ENCODE measurements at places on chromosomes 13 and 19. TPM values are rescaled to one million over a fixed set of nuclear protein-coding genes. Genes with fewer than 3 reads are reported as not detected.

The TPRX2 gene
- not detected for total RNA-seq

DNA sequence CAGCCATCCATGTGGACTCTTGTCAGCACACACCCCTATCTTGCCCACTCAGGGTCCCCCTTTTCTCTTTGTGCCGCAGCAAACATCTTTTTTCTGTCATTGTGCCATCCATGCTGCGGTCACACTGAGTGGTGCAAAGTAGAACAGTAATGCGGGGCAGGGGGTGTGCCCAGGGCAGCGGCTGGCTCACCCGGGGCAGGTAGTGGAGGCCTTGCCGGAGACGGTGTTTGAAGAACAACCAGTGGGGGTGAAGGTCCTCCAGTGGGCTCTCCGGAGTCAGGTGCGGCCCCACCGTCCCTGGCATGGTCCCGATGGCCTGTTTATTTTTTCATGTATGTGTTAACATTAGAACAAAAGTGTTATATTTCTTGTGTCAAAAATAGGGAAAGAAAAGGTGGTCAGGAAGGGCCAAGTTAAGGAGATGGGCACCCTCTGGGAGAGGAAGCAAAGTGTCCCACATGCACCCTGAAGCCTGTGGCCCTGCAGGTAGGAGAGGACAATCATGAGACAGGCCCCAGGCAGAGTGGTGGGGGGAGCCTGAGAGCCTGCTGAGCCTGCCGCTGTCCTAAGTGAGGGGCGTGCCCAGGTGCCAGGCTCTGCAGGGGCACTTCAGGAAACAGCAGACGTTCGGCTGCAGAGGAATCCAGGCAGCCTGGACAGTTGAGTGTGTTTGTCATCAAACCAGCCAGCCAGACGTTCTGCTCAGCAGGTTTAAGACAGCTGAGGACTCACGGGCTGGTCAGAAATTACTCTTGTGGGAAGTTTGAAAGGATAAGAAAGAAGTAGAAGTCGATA, 12.3 kb downstream of the TSSK6 start:
- DNase-seq, result no peak

- DNase-seq, result no peak
Measured at GRCh38 chr19:16051254-16052025, 24.9 kb upstream of the TPM4 start.

DNA sequence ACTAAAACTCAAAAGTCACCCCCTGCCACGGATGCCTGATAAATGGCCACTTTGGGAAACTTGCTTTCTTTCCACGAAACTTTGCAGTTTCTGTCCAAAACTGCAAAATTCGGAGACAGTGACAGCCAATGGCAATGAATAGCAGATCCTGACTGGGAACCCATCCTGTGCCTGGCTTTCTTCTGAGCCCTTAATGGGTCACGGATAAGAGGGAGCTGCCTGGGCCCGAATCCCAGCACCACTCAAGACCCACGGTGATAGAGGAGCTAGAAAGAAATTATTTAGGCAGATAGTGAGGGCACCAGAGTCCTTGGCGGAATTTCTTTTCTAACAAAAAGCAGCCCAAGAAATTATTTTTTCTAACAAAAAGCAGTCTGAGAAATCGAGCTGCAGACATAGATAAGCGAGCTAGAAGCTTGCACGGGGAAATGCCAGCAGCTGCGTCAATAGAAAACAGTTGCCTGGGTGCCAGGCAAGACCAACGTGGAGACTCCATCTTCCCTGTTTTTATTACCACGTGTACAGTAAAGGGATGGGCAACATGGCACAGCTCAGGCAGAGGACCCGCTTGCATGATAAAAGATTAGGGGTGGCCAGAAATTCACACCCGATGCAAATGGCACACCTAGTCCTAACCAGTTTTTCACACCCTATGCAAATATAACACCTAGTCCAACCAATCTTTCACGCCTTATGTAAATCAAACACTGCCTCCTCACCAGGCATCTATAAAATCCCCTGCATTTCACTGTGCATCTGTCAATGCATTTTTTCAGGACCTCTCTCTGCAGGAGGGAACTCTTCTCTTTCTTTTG, 7.1 kb upstream of the HSH2D start:
- no peak for DNase-seq
